ENCODE measurements at places on chromosomes 7 and 10. TPM values are rescaled to one million over a fixed set of nuclear protein-coding genes. Genes with fewer than 3 reads are reported as not detected.

Gene PRF1
- total RNA-seq: not detected

Gene OPN1SW
- not detected for total RNA-seq

Gene FFAR4
- not detected for total RNA-seq

Gene RSPH10B
- not detected for total RNA-seq

Gene WDR86
- total RNA-seq: 7.6 TPM

Gene NKX1-2
- total RNA-seq: not detected
